ENCODE measurements at places on chromosomes 2 and 18. TPM values are rescaled to one million over a fixed set of nuclear protein-coding genes. Genes with fewer than 3 reads are reported as not detected.

Gene MPHOSPH10
- 47.8 TPM for total RNA-seq

Gene NT5C1B
- not detected for total RNA-seq

Gene COL4A3
- 18.3 TPM for total RNA-seq

Gene VWA3B
- total RNA-seq: not detected

Gene MOCOS
- 0.42 TPM for total RNA-seq

Gene COL5A2
- 0.24 TPM for total RNA-seq

Gene HOXD8
- total RNA-seq: not detected

Gene TWIST2
- total RNA-seq: not detected

Gene DIPK1C
- not detected for total RNA-seq

Gene CCDC74B
- total RNA-seq: 0.93 TPM

Gene CCBE1
- total RNA-seq: not detected

Gene KLF7
- total RNA-seq: 35.8 TPM

GRCh38 chr2:129619471-129619870 is 360.0 kb upstream of the RAB6C start:
- no peak for DNase-seq

- DNase-seq: no peak
Measured at GRCh38 chr18:79693561-79694205, 14.1 kb downstream of the CTDP1 start.

DNA sequence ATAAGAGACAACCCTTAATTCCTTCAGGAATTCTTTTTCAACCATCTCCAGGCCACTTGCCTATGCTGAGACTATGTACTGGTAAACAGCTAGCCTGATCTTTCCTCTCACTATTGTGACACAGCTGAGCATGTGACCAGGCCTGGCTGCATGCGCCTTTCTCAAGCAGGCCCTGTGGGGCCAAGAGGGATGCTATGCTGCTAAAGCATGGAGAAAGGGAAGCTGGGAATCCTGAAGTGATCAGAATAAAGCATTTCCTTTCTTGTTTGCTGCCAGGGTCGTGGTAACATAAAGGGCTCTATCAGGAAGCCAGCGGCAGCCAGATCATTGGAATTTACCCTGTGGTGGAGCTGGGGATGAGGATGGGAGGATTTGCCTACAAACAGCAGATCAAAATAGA is 29.8 kb upstream of the LCLAT1 start:
- no peak for DNase-seq

GRCh38 chr2:16166327-16166981 is 226.1 kb downstream of the MYCN start:
- DNase-seq: no peak

DNA sequence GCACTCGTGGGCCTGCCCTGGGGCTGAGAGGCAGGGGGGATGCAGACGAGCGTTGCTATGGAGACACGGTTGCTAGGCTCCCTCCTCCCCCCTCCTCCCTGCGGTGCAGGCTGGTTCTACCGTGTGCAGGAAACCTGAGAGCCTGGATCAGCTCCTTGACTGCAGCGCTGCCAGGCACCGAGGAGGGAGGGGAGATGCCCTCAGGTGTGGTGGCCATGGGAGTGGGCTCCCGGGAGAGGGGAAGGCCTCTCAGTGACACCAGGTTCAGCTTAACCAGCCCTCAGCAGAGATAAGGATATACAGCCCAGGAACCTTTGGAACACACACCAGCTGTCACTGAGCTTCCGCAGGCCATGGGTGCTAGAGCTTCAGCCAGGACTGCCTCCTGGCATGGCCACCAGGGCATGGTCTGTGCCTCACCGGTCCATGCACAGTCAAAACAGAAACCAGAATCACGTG is 124.4 kb upstream of the PXDN start:
- DNase-seq: no peak

DNA sequence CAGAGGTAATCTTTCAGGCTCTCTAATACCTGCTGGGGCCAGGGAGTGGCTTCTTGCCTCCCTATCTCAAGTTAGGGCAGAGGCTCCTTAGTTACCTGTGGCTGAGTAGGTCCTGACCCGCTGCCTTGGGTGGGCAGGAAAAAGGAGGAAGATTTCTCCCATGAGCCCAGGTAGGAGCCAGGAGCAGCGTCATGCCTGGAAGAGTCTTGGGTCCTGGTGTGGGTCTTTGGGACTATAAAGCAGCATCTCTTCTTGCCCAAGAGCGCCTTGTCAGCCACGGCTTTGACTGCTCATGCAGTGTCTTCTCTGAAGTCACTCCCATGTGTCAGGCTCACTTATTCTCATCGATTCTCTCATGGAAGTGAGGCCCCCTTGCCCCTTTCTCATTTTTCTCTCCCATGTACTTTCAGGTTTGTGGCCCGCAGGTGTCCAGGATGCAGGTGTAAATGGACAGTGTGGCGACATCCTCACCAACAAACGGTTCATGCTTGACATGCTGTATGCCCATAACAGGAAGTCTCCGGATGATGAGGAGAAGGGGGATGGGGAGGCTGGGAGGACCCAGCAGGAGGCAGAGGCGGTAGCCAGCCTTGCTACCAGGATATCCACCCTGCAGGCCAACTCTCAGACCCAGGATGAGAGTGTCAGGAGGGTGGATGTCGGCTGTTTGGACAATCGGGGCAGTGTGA is 111.2 kb downstream of the TPGS2 start:
- DNase-seq: no peak

DNA sequence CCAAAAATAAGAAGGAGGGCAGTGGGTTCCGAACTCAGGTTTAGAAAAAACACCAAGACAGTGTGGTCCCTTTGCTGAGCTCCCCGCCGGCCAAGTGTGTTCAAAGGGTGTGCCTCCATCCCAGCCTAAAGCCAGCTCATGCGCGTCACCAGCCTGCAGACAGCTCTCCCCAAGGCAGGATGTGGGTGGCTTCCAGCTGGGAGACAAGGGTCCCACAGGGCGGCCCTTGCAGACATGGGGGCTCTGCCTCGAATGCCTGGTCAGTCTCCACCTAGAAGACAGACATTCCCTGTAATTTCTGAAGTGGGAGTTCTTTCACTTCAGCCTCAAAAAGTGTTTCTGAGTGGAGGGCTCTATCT is 135.8 kb upstream of the GPC1 start:
- DNase-seq: no peak

GRCh38 chr2:70842401-70842800 is 6.8 kb upstream of the CD207 start:
- DNase-seq: no peak

DNA sequence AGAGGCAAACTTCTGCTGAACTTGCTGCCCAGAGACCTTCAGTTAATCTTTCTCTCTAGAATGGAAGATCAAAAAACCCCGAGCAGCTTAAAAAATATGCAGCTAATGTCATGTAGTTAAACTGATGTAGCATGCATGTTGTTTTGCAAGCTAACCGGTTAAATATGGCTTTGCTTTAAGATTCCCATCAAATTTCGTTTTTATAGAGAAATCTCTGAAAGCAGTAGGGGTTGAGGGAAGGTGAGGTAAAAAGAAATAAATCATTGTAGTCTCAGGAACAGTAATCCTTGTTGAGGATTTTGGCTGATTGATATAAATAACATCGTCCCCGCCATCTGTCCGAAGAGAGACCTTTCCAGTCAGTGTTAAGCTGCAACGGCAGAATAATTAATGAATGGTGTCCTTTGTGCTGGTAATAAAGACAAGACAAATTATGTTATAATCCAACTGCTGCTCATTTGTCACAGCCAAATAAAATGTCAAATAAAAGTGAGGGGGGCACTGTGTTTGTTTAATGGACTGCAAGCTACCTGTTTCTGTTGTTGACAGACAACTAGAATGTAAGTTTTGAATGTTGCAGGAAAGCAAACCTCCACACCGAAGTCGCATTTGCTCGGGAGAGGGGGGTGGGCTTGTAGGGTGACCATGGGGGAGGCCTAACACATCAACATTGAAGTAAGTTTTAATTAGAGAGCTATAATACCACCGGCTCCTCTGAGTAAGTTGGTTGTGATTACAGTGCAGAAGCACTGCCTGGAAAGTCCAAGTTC is 555.5 kb downstream of the ARHGAP15 start:
- DNase-seq: no peak

GRCh38 chr18:79318142-79318673 is 77.5 kb upstream of the NFATC1 start:
- DNase-seq: no peak

GRCh38 chr18:73352546-73352945 is 484.8 kb upstream of the NETO1 start:
- no peak for DNase-seq

DNA sequence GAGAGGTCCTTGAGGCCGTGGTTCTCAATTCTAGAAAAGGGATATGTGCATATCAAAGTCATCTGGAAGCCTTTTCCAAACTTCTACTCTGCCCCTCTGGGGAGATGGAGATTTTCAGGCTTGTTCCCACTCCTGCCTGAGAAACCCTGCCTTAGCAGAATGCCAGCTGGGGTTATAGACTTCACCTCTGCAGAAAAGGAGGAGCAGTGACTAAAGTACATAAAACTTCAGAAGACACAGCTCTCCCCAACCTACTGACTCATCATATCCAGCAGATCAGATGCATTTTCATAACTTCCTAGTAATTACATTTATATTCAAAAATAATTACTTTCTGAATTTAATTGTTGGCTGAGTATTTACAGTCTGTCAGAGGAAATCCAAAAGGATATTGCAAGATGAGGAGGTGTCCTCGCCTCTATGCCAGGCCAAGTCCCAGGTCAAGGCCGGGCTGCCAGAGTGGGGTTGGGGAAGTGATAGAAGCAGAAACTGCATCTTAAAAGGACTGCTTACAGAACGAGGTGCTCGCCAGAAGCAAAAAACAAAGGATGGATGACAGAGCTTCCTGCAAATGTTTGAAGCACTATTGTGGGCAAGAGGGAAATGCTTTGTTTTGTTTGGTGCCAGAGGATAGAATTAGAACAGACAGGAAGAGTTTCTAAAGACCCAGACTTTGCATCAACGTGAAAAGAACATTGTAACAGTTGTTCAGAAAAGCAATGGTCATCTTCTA is 75.6 kb upstream of the APCDD1 start:
- no peak for DNase-seq
